ENCODE measurements at places on chromosomes 1 and 21.

- DNase-seq: no peak
These were observed 49.7 kb upstream of the B3GALT5 start for GRCh38 chr21:39562791-39563770.

DNA sequence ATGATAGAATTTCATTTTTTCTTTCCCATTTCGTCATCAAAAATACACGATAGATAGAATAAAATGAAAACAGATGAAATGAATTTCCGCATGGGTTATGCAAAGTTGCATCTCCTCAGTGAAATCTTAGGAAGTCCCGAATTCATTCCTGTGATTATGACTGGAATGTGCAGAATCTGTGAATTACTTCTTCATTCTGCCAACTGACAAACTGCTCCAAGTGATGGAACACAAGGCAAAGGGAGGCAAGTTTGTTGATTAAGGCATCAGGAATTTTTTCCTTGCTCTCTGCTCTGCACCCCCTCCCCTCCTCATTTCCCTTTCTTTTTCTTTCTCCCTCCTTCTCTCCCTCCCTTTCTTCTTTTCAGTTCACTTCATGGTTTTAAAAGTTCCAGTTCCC lies 37.0 kb upstream of the ADGRL4 start:
- no peak for DNase-seq

- no peak for DNase-seq
These were observed 411.3 kb downstream of the DISC1 start for GRCh38 chr1:232037774-232038388.

- DNase-seq: peak; percentile 17
These were observed 42.9 kb downstream of the CRYAA start for GRCh38 chr21:43211760-43212115.

- no peak for DNase-seq
These were observed 12.7 kb downstream of the ADAMTS1 start for GRCh38 chr21:26832546-26832945.

DNA sequence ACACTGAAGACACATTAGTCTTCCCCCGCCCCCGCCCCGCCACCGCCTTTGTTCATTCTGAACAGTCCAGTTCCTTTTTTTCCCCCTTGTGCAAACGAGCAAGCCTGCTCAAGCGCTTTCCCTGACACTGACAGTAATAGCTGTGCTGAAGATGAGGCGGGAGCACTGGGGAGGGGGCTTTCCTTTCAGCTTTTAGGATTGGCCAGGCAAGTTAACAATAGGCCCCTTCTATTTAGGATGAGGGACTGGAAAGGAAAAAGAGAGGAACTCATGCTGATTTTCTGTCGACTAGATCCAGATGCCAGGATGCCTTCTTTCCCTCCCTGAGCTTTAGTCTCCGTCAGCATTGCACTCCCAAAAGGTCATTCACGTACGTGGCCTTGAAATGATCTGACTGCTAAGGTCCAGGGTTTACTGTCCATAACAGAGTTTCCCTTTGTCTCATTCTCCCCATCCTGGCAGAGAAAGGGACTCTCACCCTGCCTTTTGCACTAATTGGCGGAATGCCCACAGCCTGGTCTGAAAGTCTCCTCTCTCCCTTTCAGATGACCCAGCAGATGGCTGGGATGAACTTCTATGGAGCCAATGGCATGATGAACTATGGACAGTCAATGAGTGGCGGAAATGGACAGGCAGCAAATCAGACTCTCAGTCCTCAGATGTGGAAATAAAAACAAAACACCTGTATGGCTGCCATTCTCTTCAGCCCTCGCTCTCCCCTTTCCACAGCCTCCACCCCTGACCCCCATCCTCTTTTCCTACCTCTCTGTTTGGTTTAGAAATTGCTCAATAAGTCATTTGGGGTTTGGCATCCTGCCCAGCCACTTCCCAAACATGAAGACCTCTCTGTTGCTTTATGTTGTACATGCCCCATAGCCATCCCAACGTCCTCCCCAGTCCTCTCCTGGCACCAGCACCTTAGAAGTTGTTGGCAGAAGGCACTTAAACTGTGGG lies 28.6 kb upstream of the ZFP69B start:
- no peak for DNase-seq

DNA sequence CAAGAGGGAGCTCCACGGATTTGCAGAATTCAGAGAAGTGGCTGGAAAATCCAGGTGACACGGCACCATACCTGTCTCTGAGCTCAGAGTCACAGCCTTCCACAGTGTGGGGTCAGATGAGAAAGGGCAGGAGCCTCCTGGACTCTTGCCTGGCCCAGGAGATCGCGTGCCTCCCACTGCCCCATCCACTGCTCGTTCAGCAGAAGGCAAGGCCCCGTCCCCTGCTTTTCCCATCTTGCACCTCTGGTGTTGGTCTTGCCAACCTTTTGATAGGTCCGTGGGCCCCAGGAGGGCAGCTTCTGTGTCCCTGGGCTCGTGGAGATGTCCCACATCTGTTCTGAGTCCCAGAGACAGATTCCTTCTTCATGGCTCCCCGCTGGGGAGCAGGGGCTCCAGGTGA lies 83.7 kb upstream of the VAMP3 start:
- DNase-seq: no peak

DNA sequence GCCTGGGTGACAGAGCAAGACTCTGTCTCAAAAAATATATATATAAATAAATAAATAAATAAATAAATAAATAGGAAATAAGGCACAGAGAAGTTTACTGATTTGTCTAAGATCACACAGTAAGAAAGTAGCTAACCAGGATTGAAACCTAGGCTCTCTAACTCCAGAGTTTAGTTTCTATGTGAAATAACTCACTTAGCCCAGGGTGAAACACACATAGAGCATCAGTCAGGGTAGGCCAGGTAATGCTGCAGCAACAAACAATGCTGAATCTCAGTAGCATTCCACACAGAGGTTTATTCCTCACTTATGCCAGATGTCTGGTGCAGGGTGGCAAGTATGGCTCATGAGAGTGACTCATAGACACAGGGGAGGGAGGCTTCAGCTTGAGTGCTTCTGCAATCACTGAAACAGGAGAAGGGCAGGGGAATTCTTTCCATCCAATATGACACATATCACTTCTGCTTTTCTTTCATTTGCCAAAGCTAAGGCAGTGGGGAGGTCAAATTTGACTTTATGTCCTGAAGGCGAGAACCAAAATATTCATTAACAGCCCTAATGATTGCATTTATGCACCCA lies 37.1 kb upstream of the KANK4 start:
- no peak for DNase-seq

DNA sequence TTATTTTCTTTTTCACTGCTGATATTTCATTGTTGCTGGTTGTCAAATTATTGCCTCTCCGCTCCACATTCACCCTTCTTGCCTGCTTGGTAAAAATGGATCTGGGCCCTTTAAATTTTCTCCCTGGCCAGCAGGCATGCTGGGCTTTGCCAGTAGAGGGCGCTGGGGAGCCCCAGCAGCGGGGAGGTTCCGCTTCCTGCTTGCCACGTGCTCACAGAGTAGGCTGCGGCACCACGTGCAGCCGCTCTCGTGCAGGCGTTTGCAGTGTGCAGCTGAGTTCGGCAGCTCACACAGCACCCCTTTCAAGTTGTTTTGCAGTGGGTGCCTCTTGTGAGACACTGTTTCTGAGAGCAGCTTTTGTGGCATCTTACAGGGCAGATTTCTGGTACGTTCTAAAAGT lies at the start of gene ACTL8:
ACTL8 (plus strand) TSS at position 214 of the 400 bp plus-strand sequence. CDS start 67,676 bp downstream, outside the sequence.
- DNase-seq: no peak

- DNase-seq: no peak
These were observed 59.1 kb downstream of the RALGPS2 start for GRCh38 chr1:178784131-178784536.

- DNase-seq: peak; percentile 74
These were observed 9.8 kb upstream of the GJA8 start for GRCh38 chr1:147892731-147893214.

DNA sequence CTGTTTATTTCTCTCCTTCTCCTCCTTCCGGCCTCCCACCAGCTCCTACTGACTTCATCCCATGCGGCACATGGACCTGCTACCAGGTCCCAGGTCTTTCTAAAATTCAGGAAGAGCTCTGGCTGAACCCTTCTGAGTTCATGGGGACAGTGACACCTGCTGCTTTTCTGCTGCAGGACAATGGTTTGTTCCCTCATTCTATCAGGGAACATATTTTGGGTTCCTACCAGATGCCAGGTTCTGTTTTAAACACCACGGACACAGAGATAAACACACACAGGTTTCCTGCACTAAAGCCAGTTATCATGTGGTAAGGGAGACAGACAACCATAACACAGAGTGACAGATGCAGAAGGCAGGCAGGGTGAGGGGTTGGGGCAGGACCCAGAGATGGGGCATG lies 114.0 kb upstream of the RAB4A start:
- DNase-seq: peak; percentile 61

DNA sequence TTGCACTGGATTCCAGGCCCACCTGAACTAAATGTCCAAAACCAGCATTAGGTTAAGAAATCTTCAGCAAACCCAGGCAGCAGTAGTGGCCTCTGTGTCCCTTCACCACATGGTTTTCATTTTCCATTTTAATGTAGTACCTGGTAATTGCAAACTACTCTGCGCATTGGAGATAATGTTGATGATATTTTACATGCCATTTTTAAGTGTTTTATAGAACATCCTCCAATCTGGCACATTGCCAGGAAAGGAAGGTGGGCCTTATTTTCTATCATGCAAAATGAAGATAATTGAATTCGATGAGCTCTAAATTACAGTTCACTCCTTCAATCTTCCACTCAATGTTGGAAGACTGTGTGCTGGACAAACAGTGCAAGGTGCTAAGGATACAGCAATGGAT lies 89.5 kb downstream of the ZC3H11B start:
- no peak for DNase-seq

- peak; percentile 56 for DNase-seq
These were observed 4.9 kb downstream of the HAO2 start for GRCh38 chr1:119373465-119373864.

GRCh38 chr1:47231301-47232186 lies 481 bp downstream of the TAL1 start:
- DNase-seq: no peak

GRCh38 chr1:117575586-117576225 lies 30.1 kb upstream of the TENT5C start:
- DNase-seq: no peak

DNA sequence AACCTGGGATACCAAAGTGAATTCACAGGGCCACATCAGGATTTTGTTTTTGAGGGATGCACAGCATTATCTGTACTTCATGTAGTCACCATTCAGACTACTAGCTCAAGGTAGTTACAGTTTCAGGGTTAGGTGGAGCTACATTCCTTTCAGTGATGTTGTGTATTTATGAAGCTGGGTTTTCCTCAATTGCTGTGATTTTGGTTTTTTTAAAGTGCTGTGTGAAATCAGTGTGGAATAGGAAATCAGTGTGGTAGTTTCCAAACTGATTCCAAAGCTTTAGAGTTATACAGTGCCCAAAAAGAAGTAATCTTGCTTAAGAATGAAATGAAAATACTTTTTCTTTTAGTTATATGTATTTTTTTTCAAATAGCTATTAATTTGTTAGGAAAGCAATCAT lies 95.8 kb downstream of the PKN2 start:
- DNase-seq: no peak

DNA sequence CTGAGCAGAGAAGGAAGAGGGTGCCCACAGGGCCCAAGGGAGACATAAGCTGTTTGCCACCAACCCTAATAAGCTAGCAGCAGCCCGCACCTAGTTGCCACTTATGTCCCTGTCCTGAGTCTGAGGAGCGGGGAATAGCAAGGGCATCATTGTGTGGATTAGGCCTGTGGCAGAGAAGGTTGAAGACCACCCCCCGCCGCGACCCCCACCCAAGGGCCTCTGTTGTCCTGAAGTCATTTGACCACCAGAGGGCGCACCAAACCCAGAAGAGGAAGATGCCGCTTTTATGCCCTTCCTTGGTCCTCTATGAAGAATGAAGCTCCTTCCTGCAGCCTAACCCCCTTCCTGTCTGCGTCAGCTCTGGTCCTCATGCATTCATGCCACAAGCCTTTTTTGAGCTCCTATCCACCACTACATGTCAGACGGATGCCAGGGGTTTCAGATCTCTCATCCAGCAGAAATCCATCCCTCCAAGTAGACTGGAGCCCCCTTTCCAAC lies 16.6 kb downstream of the RHBG start:
- peak; percentile 67 for DNase-seq

GRCh38 chr1:65940126-65940525 lies 147.4 kb downstream of the PDE4B start:
- no peak for DNase-seq

DNA sequence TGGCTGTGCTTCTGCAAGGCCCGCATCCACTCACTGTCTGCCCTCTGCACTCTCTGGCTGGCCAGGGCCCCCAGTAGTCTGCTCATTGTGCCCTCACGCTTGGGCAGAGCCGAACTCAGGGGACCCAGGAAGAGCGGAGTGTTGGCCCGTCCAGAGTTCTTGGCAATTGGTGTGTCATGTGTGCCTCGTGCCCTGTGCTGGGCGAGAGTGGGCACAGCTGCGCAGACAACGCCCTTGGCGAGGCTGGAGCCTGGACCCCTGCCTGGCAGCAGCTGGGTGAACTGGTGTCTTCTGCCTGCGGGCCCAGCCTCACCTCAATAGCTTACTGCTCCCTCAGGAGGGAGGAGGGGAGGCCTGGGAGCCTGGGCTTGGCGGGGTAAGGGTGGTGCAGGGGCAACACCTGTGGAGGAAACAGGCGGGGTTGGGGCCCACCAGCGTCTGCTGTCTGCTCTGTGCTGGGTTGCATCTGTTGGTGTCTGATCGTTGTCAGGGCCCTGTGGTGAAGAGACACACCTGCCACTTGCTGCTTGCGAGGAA lies 2.1 kb downstream of the GUK1 start:
- DNase-seq: no peak

GRCh38 chr21:39434950-39435349 lies 10.6 kb downstream of the LCA5L start:
- no peak for DNase-seq

DNA sequence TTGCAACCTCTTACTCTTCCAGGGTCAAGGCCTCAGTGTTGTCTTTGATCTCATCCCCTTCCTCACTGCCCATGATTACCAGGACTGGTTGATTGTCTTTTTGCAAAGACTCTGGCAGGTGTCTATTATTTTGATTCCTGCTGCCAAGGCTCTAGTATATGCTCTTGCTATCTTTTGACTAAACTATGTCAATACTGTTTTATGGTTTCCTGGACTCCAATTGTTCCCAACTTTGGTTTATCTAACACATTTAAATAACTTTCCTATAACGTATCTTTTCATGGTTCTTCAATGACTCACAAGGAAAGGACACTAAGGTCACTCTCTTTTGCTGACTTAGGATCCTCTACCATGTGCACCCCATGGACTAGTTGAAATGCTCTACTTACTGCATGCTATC lies 141.5 kb downstream of the PTPRC start:
- no peak for DNase-seq

- no peak for DNase-seq
These were observed 137.5 kb upstream of the TMEM51 start for GRCh38 chr1:15016001-15016400.

DNA sequence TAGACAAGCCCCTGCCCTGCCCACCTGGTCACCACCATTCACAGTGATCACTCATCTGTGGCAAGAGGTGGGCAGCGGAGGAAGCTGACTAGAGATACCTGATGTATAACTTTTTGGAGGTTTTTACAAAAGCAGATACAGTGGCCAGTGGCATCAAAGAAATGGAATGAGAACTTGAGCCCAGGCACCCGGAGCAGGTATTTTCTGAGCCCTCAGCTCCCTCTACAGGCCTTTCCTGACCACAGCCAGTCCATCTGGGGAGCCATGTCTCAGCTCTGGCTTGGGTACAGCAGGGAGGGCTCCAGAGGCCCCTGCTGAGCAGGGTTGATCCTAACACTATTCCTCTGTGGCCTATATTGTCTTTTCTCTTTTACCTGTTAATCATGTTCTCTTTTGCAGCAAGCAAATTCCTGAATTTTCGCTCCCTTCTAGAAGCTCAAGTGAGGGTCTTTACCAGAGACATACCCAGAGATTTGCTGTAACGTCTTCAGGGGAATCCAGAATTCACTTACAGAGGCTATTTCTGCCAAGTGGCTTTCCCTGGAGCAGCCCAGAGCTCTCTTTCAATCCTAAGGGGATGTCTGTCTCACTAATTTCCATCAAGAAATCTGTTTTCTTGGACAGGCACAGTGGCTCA lies 27.3 kb downstream of the GPR157 start:
- peak; percentile 40 for DNase-seq
